ENCODE measurements at places on chromosomes 5 and 9.
A peak's percentile ranks its signal among the peaks of the same experiment; 100 is the strongest.

GRCh38 chr9:131709771-131710431, 30.0 kb downstream of the RAPGEF1 start:
- no peak for DNase-seq

- no peak for DNase-seq
Measured at GRCh38 chr9:86782831-86783230, 164.5 kb downstream of the GAS1 start.

DNA sequence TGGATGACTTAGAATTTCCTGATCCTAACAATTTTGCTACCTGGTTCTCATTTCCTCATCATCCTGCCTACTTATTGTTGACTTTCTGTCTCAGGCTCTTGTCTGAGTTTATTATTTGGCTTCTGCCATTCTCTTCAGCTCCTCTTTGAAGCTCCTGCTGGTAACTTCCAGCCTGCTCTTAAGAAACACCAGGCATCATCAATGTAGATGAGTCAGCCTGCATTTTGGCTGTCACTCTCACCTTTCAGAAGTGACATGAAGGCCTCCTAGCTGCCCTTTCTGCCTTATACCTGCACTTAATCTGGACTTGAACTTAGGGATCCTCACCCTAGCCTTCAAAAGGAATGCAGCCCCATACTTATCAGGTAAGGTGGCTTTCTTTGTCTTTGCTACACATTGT, 551.8 kb upstream of the ZNF608 start:
- no peak for DNase-seq

DNA sequence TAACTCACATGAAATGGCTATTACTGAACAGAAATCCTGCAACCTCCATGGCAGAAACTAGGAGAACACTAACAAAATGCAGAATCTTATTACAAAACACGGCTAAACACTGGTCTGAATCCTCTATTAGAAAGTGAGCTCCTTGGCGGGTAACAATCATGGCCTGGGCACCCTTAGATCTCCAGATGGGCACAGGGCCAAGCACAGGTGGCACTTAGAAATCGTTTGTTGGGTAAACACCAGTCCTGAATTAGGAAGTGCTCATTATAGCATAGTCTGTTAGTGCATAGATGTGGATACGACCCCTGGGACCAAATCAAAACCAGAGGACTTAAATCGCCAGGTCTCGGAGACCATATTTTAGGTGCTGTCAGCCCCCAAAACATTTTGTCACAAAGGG, 14.4 kb downstream of the VDAC1 start:
- DNase-seq: peak; percentile 17

DNA sequence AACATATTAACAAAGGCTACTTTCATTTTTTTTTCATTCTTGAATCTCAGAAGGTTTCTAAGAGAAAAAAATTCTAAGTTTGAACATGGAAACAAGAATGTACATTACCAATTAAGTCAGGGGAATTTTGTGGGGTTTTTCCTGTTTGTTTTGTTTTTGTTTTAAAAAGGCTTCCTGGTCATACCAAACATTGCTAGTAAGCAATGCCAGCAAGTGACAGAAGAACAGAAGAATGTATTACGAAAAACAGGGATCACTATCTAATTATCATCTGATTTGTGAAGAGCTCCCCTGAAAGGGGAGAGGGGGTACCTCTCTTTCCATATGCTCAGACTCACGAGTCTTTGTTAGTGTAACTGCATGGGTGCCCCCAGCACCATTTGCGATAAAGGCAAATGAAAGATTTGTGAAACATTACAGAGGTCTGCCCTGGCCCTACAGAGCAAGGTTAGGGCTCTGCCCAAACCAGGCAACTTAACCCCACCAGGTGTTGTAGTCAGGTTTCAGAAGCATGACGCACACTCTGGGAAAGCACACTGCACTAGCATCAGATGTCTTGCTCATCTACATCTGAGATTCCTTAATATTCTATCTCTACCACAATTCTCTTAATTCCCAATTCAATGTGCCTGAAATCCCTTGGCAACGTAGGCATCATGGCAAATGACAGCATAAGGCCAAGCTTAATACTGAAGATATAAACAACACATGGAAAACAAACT, 268.2 kb downstream of the MLLT3 start:
- DNase-seq: no peak

GRCh38 chr5:82426464-82427154, 148.5 kb upstream of the RPS23 start:
- DNase-seq: no peak

GRCh38 chr9:35790385-35791296, 750 bp upstream of the NPR2 start:
- DNase-seq: peak; percentile 65

- no peak for DNase-seq
Measured at GRCh38 chr9:72173080-72173479, 23.8 kb downstream of the GDA start.

GRCh38 chr5:67395790-67396418, 199.3 kb upstream of the CD180 start:
- no peak for DNase-seq

GRCh38 chr9:4038182-4038723, 261.6 kb downstream of the GLIS3 start:
- no peak for DNase-seq

GRCh38 chr5:134507452-134507851, 18.0 kb upstream of the JADE2 start:
- no peak for DNase-seq

DNA sequence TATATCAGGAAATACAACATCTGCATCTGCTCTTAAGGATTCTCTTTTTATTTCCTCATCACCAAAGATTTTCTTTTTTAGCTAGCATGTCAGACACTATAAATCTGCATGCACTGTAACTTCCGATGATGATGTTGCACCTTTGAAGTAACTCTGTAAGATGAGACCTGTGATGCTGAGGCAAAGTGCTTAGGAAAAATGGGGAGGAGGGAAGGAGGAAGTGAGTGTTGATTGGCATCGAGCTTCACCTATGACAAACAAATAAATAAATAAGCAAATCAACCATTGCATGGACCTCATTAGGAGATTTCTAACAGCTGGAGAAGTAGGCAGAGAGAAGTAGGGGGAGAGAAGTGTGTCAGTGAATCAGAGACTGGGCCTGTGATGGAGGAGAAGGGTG, 52.6 kb downstream of the ENC1 start:
- DNase-seq: no peak

DNA sequence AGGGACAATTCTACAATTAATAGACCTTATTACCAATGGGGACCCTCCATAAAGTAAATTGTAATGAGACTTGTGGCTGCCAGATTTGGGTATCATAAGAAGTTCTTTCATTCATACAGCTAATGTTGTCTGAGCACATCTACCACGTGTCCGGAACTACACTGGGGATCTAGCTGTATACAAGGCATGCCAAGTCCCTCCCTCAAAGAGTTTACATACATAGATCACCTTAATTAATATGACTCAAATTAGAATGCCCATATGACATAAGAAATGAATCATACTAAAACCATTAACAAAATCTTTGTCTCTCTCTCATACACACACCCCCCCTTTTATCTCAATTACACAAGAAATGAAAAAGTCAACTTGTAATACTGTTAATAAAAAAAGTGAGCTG, 18.0 kb upstream of the NR4A3 start:
- DNase-seq: no peak

- peak; percentile 44 for DNase-seq
Measured at GRCh38 chr9:124392871-124393460, 22.3 kb downstream of the PSMB7 start.

- DNase-seq: no peak
Measured at GRCh38 chr9:93958121-93958818, 3.1 kb upstream of the BARX1 start.

DNA sequence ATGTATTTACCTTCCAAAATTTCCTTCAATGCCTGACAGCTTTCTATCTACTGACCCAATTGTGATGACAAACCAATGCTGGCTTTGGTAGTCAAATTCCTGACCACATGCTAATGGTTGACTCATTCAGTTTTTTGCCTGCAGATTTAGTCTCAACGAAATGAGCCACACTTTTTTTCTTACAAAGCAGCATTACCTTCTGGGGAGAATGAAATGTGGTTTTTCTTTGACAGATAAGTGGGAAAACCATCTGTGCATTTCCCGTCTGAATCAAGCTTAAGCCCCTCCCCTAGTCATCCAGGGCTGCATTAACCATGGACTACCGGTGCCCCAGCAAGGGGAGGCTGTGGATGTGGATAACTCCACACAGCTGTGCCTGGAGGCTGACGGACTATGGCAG, 99.6 kb upstream of the TAF11L2 start:
- no peak for DNase-seq

GRCh38 chr5:82314964-82315758, 37.0 kb upstream of the RPS23 start:
- no peak for DNase-seq
